ENCODE measurements at places on chromosomes 7 and 10. TPM values are rescaled to one million over a fixed set of nuclear protein-coding genes. Genes with fewer than 3 reads are reported as not detected.

The IL2RA gene
- total RNA-seq: not detected

The NPFFR1 gene
- not detected for total RNA-seq

The SEMA4G gene
- 2.3 TPM for total RNA-seq

The NUTM2E gene
- not detected for total RNA-seq

The TMEM270 gene
- not detected for total RNA-seq

The SFTPD gene
- total RNA-seq: not detected

The COL28A1 gene
- not detected for total RNA-seq

The SDK1 gene
- 22.8 TPM for total RNA-seq

The DKK1 gene
- total RNA-seq: 71.0 TPM

The C10orf90 gene
- not detected for total RNA-seq

The FAM25C gene
- not detected for total RNA-seq

The FKBP6 gene
- total RNA-seq: not detected

The KCND2 gene
- total RNA-seq: 7.3 TPM

The HOXA13 gene
- under 0.01 TPM for total RNA-seq

The NKX1-2 gene
- under 0.01 TPM for total RNA-seq

The TCAF2 gene
- 2.6 TPM for total RNA-seq

The PIP gene
- total RNA-seq: not detected

The PDLIM1 gene
- 15.0 TPM for total RNA-seq

The PTF1A gene
- total RNA-seq: not detected

The ENTPD1 gene
- total RNA-seq: 0.50 TPM

The NRCAM gene
- 0.50 TPM for total RNA-seq

The MGAM2 gene
- total RNA-seq: not detected

The STEAP4 gene
- total RNA-seq: 1.7 TPM

The LIPF gene
- 0.29 TPM for total RNA-seq

The PAPOLB gene
- total RNA-seq: 0.15 TPM

The UPK3B gene
- not detected for total RNA-seq

The GARS1 gene
- total RNA-seq: 244 TPM

The ZNF212 gene
- total RNA-seq: 6.5 TPM

The FOXP2 gene
- 10.9 TPM for total RNA-seq

The LEP gene
- not detected for total RNA-seq

The ADIRF gene
- total RNA-seq: 195 TPM

The CPA5 gene
- total RNA-seq: not detected

The PRSS1 gene
- not detected for total RNA-seq

The PLPP4 gene
- total RNA-seq: 1.2 TPM

The PLXNA4 gene
- 3.6 TPM for total RNA-seq

The MSS51 gene
- 1.8 TPM for total RNA-seq

The SORCS3 gene
- total RNA-seq: not detected

The PON1 gene
- not detected for total RNA-seq

The CACNB2 gene
- total RNA-seq: 1.2 TPM

The MMRN2 gene
- total RNA-seq: 3.6 TPM

The EBLN1 gene
- not detected for total RNA-seq

The MRC1 gene
- under 0.01 TPM for total RNA-seq

The PLCE1 gene
- 3.5 TPM for total RNA-seq

The PKD2L1 gene
- not detected for total RNA-seq
